ENCODE measurements at places on chromosomes 11 and 22. TPM values are rescaled to one million over a fixed set of nuclear protein-coding genes. Genes with fewer than 3 reads are reported as not detected.

SPON1 gene
- 4.1 TPM for total RNA-seq

HTR3A gene
- 4.1 TPM for total RNA-seq

- peaks cover 9% of the 10 kb centered on the region for H3K27me3 ChIP-seq
- no peak overlapping the region for H3K4me3 ChIP-seq
- H3K36me3 ChIP-seq, result no peaks in the 10 kb centered on the region
- no peak for DNase-seq
- H3K4me1 ChIP-seq, result peaks cover 3% of the 10 kb centered on the region
Observed at GRCh38 chr11:35116245-35116644, 22.7 kb upstream of the CD44 start.

GRCh38 chr11:7577291-7578190 lies 63.7 kb downstream of the PPFIBP2 start:
- DNase-seq, result no peak
- peak overlapping the region; percentile 96 for H3K27ac ChIP-seq
- no peaks in the 10 kb centered on the region for H3K36me3 ChIP-seq
- H3K4me3 ChIP-seq, result peak overlapping the region; percentile 33

- no peak overlapping the region for H3K4me3 ChIP-seq
- H3K36me3 ChIP-seq, result peaks cover 20% of the 10 kb centered on the region
Observed at GRCh38 chr11:1497600-1497999, 11.0 kb upstream of the MOB2 start.

DNA sequence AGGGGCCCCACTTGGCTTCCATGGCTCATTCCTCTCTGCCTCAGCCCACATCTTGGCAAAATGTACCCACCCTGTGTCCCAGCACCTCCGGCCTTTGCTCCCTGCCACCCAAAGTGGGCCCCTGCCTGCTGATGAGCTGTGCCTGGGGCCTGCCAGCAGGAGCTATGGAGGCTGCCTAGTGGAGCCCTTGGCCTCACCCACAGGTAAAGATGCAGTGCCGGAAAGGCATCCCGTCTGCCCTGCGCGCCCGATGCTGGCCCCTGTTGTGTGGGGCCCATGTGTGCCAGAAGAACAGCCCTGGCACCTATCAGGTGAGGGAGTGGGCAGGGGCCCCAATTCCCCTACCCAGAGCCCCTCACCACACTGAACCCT lies 1.3 kb downstream of the TBC1D10C start:
- no peak for DNase-seq
- H3K4me3 ChIP-seq, result no peak overlapping the region
- H3K4me1 ChIP-seq, result peaks cover 21% of the 10 kb centered on the region
- H3K27ac ChIP-seq, result no peak overlapping the region
- peaks cover 8% of the 10 kb centered on the region for H3K27me3 ChIP-seq

DNA sequence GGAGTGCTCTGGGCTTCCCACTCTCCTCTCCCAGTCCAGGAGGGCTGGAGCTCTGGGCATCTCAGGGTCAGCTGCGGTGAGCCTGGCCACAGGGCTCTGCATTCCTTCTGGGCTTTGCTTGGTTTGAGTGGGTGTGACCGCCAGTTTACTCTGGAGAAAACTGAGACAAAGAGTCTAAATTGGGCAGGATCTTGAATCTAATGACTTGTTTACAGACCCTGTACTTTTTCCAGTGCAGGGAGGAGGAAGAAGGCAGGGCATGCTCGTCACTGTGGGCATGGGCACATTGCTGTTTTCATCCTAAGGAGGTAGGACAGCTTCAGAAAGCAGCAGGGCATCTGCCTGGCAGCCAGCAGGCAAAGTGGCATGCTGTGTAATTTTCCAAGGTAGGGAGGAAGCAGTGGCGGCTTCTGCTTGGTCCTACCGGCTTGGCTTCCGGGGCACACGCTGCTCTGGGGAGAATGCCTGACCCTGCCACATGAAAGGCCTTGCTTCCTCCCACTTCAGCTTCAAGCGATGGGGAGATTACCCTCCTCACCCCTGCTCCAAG lies 22.9 kb downstream of the FLI1 start:
- no peaks in the 10 kb centered on the region for H3K36me3 ChIP-seq
- DNase-seq, result no peak
- no peak overlapping the region for H3K27ac ChIP-seq
- peaks cover 29% of the 10 kb centered on the region for H3K27me3 ChIP-seq
- peaks cover 66% of the 10 kb centered on the region for H3K4me1 ChIP-seq

Data from WTC11 (cell line).